Activated T-cell treated with anti-CD3 and anti-CD28 coated beads, Interleukin-2, amount 50 U/mL, for 4 hours (primary cell): ENCODE measurements at places on chromosomes 7 and 10.

- DNase-seq: no peak
Observed at GRCh38 chr10:22561909-22562308, 152.5 kb downstream of the PIP4K2A start.

DNA sequence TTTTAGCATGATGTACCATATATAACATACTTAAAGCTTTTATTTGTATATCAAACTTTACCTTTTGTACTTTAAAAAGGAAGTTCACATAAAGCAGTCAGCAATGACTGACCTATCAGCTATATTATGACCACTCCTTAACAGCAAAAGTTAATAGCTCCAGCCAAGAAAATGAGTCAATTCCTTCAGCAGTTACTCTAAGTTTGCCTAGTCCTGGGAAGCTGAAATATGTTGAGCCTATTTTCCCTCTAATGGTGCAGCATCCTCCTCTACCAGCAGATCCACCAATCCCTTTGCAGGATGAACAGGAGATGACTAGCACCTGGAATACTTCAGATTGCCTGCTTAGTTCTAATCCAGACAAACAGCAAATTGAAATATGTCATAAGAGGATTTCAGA is 64.2 kb downstream of the CUL2 start:
- no peak for DNase-seq

DNA sequence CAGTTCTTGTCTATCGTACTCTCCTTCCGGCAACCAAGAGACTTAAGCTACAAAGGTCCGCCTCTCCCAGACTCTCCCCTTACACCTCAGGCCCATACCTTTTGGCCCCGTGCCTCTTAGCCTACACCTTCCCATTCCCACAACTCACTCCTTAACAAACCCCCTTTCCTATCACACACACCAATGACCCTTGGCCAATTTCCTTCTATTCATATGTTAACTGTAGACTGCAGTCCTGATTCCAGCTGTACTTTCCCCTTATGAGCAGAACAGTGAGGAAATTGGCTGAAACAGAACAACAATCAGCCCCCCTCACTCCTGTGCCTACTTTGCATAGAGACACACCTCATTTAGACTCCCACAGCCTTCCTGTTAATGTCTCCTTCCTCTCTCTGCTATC is 1.4 kb upstream of the TMEM139 start:
- no peak for DNase-seq

DNA sequence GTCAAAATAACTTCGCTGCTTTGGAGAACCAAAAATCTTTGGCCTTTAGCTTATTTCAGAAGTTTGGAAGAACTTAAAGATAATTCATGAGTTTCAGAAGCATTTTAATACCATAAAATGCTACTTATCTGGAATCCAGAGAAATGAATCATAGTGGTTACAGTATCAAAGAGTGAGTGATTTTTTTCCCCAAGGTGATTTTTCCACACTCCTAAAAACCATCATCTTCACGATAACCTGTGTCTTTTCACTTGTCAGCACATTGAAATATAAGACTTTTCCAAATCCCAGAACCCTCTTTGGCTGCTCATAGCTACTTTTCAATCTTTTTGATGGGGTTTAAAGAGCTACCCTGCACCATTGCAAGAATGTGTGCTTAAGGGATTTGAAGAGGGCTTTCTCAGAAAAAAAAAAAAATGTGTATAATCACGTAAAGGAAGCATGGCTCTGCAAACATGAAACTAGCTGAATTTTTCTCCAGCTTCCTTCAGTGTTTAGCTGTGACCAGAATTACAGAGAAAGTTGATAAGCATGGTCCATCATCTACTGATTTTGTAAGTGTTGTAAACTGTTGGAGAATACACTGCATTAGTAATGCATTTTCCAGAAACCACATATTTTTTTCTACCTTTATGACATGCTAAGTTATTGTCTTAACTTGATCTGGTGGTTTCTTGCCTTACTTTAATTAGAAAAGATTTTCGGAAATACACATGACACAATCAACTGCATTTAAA is 134.9 kb downstream of the BICC1 start:
- DNase-seq: no peak

GRCh38 chr7:15845868-15846267 is 159.4 kb upstream of the MEOX2 start:
- no peak for DNase-seq

GRCh38 chr7:277228-277627 is 12.7 kb upstream of the FOXL3 start:
- no peak for DNase-seq

GRCh38 chr7:139065323-139065722 is 29.5 kb upstream of the ZC3HAV1L start:
- no peak for DNase-seq

DNA sequence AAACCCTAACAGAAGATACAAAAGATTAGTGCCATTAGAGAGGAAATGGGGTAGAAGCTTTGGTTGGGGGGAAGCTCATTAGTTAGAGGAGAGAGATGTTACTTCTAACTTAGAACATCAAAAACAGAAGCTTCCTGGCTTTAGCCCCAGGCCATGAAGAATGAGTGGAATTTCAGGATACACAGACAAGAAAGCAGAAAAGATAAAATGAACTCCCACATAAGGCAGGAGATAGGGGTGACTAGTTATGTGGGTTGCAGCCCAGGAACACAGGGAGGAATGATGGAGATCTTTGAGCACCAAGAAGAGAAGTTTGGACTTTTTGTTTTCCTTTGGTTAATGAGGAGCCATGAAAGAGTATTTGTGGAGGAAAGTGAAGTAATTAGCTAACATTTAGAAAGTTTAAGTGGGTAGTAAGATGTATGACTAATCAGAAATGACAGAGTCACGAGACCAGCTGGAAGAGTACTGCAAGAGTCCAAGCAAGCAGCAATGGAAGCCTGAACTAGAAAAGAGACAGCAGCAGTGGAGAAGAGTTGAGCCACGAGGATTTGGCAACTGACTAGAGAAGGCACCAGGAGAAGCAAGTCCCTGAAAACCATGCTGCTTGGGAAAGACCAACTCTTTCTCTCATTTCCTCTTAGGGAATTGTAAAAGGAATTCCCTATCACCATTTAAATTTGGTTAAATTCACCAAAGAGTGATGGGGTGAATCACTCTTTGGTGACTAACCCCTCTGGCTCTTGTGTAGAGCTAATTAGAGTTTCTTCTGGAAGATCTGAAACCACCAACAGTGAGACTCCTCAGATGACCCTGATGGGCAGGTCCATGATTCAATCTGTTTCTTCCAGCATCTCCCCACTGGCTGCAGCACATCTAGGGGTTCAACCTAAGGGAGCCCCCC is 131.9 kb downstream of the KCNMA1 start:
- no peak for DNase-seq

DNA sequence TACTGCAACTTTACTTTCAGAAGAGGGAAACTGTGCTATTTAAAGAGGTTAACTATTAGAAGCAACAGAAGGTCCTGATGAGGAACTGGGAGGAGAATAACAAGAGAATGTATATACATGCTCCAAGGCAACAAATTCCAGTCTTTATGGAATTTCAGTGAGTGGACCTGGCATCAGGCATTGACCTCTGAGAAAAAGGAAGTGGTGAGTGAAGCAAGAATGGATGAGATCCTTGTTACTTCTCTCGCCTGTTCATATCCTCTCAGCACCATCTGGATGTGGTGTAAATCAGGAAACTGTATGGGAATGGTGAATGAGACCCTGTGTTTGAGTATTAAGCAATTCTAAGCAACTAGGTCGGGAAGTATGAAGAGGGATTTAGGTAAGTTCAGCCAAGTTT is 30.3 kb upstream of the KBTBD2 start:
- no peak for DNase-seq

GRCh38 chr10:29712108-29712507 is 77.3 kb upstream of the SVIL start:
- DNase-seq: no peak

- DNase-seq: no peak
Observed at GRCh38 chr7:67962863-67963262, 966.2 kb downstream of the TYW1 start.

DNA sequence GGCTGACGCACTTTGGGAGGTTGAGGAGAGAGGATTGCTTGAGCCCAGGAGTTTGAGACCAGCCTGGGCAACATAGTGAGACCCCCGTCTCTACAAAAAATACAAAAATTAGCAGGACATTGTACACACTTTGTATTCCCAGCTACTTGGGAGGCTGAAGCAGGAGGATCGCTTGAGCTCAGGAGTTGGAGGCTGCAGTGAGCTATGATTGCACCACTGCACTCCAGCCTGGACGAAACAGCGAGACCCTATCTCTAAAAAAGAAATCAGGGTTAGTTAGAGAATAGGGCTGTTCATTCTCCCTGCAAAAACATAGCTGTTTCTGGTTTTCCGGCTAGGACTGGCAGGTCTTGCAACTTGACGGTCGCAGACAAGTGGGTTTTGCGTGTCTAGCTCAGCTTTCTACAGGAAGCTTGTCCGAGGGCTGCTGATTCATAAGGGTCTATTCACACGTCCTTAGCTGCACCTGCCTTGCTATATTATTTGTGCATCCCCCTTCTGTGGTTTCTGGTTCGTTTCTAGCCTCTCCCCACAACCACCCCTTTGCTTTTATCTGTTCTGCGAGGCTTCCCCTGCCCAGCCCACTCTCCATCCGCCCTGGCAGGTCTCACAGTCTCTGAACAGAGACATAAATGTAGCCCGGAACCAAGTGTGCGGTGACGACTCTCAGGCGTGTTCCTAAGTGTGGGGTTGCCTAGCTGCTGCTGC is 10.7 kb downstream of the AMZ1 start:
- DNase-seq: peak; percentile 47

DNA sequence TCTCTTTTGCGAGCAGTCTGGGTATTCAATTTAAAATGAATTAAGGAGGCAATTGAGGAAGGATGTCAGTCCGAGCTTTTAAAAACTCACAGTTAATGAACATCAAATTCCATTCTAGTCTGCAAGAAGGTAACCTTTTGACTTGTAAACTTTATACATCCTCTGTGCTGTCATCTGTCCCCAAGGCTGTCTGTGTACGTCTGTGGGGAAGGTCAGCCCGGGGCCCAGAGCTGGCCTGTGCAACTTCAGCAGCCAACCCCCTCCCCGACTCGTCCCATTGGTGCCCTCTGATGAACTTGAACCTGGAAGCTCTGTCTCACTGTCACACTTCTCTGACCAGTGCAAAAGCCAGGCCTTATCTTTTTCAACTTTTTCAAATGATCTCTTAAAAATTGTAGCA is 80.3 kb downstream of the CCDC3 start:
- no peak for DNase-seq

GRCh38 chr10:548238-548901 is 141.1 kb downstream of the DIP2C start:
- no peak for DNase-seq

GRCh38 chr10:47325303-47326291 is 3.3 kb downstream of the GDF2 start:
- DNase-seq: no peak

GRCh38 chr7:143258831-143259230 is 4.4 kb upstream of the GSTK1 start:
- no peak for DNase-seq

DNA sequence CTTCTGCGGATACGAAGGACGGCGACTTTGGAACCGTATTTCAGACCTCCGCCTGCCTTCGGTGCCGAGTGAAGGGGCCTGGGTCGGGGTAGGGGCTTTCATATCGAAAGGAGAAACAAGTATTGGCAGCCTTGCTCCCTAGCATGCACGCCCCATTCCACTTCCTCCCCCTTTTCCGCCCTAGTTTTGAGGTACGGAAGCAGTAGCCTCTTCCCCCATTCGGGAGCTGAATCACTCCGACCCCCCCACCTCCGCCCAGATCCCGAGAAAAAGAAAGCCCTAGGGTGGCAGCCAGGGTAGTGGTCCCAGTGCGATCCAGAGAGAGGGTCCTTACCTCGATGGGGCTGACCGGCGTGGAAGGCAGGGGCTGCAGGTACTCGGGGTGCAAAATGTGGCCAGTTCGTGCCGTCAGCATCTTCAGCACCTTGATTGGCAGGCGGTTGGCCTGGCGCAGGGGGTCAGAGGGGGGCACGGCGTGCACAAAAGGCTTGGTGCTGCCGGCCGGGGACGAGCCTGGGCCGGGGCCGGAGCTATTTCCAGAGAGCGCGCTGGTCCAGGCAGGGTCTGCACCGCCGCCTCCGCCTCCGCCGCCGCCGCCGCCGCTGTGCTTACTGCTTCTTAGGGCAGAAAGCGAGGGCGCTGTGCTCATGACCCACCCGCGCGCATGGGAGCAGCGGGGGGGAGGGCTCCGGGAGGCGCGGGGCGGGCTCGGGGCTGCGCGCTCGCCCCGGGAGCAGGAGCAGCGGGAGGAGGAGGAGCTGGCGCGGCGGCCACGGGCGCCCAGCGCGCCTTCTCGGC is 594 bp downstream of the ZNF503 start:
- no peak for DNase-seq

DNA sequence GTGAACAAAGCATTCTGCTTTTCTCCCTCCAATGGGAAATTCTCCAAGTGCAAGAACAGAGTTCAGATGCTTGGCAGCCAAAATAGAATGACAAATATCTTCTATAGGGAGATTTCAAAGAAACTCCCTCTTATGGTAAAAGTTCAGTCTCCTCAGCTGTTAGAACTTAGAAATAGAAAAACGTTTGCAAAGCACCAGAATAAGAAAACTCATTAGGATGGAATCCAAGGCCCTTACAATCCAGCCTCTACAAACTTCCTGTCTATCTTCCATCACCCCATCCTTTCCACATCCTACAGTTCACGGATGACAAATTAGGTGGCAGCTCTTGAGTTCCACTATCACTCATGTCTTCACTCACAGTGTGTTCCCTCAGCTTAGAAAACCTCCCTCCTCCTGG is 25.7 kb downstream of the FAM13C start:
- no peak for DNase-seq

GRCh38 chr10:60167050-60167449 is 222.6 kb downstream of the ANK3 start:
- DNase-seq: no peak

DNA sequence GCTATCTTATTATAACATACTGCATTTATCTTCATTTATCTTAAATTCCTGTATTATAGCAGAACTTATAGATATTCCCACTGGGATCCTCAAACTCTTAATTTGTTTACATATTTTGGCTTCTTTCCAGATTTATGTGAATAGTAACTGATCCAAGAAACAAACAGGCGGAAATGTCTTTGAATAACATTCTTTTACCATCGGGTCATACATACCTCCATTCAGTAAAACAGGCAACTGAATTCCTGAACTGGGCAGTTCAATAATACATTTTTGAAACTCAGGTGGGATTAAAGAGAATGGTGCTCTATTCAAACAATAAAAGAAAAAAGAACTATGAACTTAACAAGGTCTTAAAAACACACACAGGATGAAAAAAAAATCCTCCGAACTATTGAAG is 337.4 kb downstream of the CRPPA start:
- no peak for DNase-seq

- no peak for DNase-seq
Observed at GRCh38 chr10:80186364-80187012, 18.8 kb downstream of the ANXA11 start.

DNA sequence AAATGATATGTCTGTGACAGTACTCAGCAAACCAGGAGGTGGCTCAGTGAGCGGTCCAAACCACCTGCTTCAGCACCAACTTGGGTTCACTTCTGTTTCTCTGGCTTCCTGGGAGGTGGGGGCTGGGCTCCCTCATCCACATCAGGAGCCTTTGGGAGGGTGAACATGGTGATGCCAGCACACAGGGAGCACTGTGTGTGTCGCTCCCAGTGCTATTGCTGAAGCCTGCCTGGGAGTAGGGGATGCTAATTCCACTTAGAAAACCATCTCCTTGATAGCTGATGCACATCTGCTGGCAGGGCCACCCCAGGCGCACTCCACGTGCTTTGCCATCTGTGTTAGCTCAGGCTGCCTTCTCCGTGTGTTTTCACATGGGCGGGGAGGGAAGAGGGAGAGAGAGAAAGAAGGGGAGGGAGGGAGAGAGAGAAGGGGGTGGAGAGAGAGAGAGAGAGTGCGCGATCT is 58.0 kb downstream of the RAMP3 start:
- DNase-seq: no peak
